ENCODE measurements at places on chromosomes 3 and 15.
A peak's percentile ranks its signal among the peaks of the same experiment; 100 is the strongest.

GRCh38 chr15:91555312-91555711 lies 298.2 kb upstream of the SLCO3A1 start:
- DNase-seq = no peak

DNA sequence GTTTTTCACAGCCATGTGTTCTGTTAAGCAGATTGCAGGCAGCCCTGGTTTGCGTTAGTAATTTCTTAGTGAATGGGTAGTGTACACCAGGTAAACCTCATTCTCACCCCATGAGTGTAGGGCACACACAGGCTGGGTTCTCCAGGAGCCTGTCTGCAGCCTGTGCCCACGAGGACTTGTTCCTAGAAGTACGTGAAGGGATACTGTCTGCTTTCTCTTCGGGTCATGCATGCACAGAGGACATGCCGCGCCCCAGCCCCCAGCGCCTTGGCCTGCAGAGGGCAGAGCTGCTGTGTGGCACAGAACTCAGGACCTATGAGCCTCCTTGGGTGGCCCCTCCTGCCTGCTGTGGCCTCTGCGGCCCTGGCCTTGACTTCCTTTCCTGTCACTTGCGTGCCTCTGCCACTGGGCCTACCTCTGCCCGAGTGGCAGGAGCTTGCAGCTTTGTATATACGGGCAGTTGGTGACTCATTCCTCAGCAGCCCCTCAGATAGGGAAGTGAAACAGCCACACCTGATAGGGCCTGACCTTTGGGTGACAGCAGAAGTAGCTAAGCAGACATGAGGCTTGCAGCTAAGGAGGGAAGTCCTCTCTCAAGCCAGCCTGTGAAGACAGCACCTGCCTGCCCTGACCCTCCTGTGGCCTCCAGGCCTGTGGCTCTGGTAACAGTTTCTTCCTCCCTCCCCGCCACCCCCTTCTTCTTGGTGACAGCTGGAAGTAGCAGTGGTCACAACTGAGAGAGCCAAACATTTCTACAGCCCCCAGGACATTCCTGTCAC lies 19.5 kb downstream of the PPCDC start:
- DNase-seq = peak; percentile 94

GRCh38 chr3:37190667-37191066 lies 16.3 kb upstream of the LRRFIP2 start:
- DNase-seq = no peak

GRCh38 chr15:73052653-73053397 lies 562 bp downstream of the NEO1 start:
- DNase-seq = peak; percentile 26

- no peak for DNase-seq
Observed at GRCh38 chr3:126714921-126715320, 10.9 kb downstream of the CHCHD6 start.

- DNase-seq = no peak
Observed at GRCh38 chr15:49721621-49722020, 100.8 kb downstream of the DTWD1 start.

- no peak for DNase-seq
Observed at GRCh38 chr15:52464478-52464877, 64.2 kb downstream of the MYO5A start.

GRCh38 chr15:49495993-49496753 lies 73.1 kb downstream of the FGF7 start:
- no peak for DNase-seq
